Dermis blood vessel endothelial cell (primary cell): ENCODE measurements at places on chromosomes 5 and 9.

- DNase-seq: peak; percentile 70
Measured at GRCh38 chr9:134738869-134739659, 97.5 kb downstream of the COL5A1 start.

GRCh38 chr9:16003785-16004184 lies 450.9 kb downstream of the CCDC171 start:
- DNase-seq: no peak

GRCh38 chr5:62718324-62718723 lies 139.7 kb downstream of the LRRC70 start:
- peak; percentile 7 for DNase-seq

GRCh38 chr9:131312246-131312645 lies 22.7 kb downstream of the PLPP7 start:
- no peak for DNase-seq

GRCh38 chr5:160792281-160792680 lies 59.7 kb downstream of the ATP10B start:
- DNase-seq: no peak
